ENCODE measurements at places on chromosomes 7 and 10.

- DNase-seq: no peak
Observed at GRCh38 chr10:103651783-103652476, 158.4 kb downstream of the NEURL1 start.

- DNase-seq: no peak
Observed at GRCh38 chr7:148211740-148212151, 378.8 kb upstream of the C7orf33 start.

- no peak for DNase-seq
Observed at GRCh38 chr7:150377635-150378034, 1.5 kb upstream of the ZNF775 start.

GRCh38 chr7:55574051-55574717 is 1.9 kb upstream of the VOPP1 start:
- no peak for DNase-seq

DNA sequence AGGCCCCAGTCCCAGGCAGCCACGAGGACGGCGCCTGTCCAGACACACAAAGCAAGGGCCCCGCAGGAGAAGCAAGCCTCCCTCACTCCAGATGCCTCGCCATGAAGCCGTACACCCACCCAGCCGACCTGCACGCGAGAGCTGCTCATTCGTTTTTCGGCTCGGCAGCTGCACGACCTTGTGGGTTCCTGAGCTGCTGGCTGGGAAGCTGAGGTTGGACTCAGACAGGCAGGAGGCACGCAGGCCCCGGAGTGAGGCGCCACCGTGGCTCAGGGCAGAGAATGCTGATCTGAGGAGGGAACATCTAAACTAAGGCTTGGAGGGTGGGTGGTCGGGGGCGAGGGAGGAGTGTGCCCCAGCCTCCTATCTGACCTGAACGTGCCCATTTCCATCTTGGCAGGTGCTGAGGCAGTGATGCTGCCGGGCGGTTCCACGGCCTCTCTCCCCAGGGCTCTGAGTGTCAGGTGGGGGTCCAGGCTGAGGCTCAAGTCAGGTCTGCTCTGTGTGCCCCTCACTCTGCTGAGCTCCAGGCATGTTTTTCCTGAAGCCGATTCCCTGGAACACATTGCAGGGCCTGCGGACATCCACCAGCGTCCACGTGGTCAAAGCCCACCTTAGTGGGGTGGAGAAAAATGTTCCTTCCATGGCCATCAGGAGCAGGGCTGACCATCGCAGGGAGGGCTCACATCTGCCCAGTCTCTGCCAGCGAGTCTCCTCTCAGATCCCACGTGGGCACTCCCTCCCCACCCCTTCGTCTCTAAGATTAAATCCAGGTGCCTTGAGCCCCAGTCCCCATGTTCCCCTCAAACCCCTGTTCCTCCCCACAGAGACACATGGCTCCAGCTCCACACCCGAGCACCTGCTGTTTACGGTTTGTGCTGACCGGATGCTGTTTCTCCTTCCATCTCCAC is 28.1 kb upstream of the FAM20C start:
- DNase-seq: no peak

DNA sequence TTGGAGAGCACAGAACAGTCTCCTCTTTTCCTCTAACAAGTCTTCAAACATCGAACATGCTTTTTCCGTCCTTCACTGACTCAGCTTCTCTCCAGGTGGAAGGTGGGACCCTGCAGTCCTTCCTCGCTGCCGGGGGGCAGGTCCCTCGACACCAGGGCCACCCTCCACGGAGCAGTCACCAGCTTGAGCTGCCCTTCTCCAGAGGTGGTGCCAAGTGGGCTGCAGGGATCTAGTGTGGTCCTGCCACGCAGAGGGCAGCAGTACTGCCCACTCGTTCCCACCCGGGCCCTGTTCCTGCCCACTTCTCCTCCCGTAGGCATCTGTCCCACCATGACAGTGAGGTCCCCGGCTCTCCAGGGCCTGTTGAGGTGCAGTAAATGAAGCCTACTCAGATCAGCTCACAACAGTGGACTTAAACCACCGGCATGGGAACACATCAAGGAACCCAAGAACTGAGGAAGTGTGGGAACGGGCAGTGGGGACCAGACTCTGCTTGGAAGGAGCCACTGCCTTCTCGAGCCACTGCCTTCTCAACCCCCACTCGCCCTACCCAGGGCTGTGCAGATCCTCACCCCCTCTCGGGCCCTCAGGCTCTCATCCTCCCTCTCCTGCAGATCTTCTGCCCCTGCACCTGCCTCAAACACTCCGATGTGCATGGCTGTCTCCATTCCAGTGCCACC is 153.9 kb downstream of the OAT start:
- no peak for DNase-seq

All from stimulated activated CD8-positive, alpha-beta memory T cell treated with anti-CD3 and anti-CD28 coated beads, Interleukin-15, amount 100 ng/mL, for 1 hour (primary cell).